Activated gamma-delta T cell treated with Interleukin-2 at 50 U/mL for 16 hours (primary cell): ENCODE measurements at places on chromosomes 3 and 15.

DNA sequence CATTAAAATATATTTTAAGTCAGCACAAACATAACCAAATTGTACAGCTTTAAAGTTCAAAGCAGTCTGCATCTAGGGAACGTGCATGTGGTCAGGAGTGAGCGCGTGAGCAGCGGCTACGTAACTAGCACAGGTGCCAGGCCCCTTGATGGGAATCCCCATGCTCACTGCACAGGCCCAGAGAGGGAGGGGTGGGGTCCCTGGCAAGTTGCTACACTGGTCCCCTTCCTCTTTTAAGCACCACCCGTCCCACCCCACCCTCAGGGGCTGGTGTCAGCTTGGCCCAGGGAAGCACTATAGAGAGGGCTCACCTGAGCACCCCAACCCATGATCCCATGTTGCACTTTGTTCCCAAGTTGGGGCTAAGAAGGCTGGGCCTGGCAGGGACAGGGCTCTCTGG lies 835 bp upstream of the GMPPB start:
- no peak for DNase-seq

DNA sequence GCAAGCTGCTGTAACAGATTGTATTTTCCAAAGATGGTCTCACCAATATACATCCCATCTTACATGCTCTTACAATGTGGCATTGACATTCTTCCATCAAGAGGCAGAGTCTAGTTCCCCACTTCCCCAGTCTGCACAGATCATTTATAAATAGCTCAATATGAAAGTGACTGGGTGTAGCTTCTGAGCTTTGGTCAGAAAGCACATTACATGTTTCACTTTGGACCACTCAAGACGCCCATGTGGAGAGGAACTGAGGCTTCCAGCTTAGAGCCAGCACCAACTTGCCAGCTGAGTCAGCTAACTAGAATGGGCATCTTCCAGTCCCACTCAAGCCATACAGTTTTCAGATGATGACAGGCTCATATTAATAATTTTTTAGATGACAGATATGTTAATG lies 45.5 kb downstream of the GREM1 start:
- no peak for DNase-seq

GRCh38 chr3:100971798-100972197 lies 21.4 kb downstream of the ABI3BP start:
- no peak for DNase-seq

- no peak for DNase-seq
Observed at GRCh38 chr15:67305506-67305905, 50.9 kb downstream of the IQCH start.

DNA sequence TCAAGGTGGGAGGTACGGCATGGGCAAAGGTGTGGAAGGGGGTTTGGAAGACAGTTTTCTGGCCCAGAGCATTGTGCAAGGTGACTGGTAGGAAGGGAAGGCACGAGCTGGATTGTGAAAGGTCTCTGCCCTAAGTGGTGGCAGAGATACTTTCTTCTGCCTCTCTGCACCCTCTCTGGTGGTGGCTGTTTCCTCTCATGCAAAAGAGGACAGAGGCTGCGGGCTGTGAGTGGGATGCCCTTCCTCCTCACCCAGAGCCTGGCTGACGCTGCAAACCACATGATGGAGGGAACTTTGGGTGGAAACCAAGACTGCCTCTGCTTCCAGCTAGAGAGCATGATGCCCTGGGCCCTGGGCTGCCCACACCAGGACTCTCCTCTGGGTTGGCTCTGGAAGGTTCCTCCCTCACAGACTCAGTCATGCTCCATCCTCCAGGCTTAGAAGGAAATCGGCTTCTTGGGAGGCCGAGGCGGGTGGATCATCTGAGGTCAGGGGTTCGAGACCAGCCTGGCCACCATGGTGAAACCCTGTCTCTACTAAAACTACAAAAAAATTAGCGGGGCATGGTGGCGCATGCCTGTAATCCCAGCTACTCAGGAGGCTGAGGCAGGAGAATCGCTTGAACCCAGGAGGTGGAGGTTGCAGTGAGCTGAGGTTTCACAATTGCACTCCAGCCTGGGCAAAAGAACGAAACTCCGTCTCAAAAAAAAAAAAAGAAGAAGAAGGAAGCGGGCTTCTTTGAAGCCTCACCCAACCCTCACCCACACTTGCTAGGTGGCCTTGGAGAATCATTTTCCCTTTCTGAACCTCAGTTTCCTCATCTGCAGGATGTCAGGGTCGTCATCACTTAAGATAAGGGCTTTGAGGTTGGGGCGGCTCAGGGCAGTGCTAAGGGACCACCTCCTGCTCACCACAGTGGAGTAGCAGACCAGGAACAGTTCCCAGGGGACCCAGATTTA lies 8.3 kb downstream of the PSTPIP1 start:
- DNase-seq = peak; percentile 67

DNA sequence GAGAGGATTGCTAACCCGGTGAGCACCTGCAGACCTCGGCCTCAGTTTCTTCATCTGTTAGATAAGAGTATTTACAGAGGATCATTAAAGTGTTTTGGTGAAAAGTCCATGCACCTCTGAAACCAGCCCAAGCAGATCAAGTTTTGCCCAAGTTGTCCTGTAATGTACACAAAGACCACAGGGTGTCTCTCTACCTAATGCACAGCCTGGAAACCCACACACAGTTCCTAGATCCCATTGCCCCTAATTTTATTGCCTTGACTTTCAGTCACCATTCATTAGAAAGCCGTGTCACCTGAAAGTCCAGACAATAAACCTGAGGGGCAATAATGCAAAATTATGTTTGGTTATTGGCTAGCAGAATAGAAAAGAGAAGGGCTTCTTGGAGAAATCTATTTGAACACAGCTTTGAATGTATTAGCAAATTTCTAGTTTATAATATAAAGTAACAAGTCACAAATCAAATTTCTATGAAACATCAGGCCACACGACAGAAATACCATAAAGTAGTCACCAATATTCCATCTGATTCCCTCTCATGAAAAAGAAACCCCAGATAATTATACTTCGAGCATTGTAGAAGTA lies 161.3 kb upstream of the SLC2A2 start:
- no peak for DNase-seq

GRCh38 chr3:71062037-71062932 lies 521.2 kb downstream of the FOXP1 start:
- no peak for DNase-seq

DNA sequence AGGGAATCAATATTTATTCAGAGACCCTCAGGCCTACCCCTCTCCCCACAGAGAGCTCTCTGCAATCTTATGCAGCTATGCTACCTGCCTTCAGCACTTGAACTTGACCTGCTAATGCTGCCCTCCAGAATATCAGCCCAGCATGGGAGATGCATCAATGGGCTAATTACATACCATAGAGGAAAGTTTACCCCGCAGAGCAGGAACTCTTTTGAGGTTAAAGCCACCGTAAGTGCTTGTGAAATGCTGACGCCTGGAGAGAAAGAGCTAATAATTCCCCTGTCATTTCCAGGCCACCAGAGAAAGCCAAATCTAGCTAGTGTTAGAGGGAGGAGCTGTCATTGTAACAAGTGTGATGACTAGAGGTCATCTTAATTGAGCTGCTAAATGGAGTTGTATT lies 127.5 kb downstream of the CHST2 start:
- DNase-seq = no peak

DNA sequence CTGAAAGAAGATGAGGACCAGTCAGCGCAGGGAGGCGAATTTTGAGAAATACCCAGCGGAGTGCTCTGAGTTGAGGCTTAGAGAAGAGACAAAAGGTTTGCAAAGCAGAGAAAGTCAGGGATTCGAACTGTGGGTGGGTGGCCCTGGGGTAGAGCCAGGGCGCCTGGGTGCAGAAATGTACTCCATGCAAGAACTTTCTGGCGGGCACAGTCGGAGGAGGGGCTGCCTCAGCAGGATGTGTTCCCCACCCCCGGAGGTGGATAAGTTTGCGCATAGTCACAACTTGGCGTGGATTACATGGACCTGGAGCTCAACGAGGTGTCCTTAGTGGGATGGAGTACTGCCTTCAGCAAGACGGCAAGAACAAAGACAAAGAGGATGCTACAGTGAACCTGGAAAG lies 117.3 kb upstream of the ALDH1A3 start:
- DNase-seq = no peak

DNA sequence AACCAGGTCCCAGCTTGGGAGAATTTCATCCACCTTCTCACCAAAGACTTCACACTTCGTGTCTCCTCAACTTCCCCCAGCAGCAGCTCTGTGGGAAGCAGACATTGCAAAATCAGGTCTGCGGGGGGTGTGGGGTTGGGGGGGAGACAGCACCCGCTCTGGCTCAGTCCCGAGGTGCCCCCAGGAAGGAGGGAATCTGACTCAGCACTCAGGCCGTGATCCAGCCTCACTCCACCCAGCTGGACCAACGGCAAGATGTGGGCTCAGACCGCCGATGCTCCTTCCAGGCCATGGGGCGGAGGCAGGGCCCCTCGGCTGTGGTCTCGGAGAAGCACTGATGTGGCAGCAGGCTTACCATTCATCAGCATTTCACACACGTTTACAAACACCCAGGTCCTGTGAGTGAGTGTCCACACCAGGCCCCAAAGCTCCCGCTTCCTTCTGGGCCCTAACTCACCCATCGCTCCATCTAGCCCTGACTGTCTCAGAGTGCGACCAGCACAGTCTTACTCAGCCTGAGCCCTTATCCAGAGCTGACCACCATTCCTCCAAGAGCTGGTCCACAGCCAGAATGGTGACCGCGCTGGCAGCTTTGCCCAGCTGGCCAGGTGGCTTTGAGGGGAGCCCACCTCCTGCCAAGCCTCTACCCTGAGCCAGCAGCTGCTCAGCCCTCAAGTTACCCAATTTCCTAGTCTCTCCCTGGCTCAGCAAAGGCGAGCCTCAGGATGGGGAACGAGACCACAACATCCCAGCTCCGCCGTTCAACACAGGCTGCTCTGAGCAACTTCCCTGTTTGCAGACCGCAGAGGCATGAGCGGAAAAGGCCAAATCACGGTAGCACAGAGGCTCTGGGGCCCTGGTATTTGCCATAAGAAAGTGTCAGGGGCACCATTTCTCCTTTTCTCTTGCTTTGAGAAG lies 3.3 kb downstream of the STAB1 start:
- no peak for DNase-seq

GRCh38 chr3:107604057-107604822 lies 81.5 kb downstream of the BBX start:
- DNase-seq = no peak

- no peak for DNase-seq
Observed at GRCh38 chr3:5798809-5799208, 611.3 kb downstream of the EDEM1 start.

DNA sequence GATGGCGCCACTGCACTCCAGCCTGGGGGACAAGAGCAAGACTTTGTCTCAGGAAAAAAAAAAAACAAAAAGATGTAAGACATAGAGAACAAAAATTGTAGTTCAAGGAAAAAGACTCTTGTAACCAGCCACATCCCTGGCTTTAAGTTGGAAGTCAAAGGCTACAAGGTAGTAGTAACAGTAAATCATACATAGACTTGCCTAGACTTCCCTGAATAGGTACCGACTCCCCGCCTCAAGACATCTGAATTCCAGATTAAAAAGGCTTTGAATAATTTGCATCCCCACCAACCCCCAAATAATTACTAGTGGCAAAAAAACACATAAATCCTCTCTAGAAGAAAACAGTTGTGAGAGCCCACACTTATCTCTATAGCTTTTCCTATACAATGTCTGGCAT lies 55.6 kb downstream of the INO80 start:
- no peak for DNase-seq

DNA sequence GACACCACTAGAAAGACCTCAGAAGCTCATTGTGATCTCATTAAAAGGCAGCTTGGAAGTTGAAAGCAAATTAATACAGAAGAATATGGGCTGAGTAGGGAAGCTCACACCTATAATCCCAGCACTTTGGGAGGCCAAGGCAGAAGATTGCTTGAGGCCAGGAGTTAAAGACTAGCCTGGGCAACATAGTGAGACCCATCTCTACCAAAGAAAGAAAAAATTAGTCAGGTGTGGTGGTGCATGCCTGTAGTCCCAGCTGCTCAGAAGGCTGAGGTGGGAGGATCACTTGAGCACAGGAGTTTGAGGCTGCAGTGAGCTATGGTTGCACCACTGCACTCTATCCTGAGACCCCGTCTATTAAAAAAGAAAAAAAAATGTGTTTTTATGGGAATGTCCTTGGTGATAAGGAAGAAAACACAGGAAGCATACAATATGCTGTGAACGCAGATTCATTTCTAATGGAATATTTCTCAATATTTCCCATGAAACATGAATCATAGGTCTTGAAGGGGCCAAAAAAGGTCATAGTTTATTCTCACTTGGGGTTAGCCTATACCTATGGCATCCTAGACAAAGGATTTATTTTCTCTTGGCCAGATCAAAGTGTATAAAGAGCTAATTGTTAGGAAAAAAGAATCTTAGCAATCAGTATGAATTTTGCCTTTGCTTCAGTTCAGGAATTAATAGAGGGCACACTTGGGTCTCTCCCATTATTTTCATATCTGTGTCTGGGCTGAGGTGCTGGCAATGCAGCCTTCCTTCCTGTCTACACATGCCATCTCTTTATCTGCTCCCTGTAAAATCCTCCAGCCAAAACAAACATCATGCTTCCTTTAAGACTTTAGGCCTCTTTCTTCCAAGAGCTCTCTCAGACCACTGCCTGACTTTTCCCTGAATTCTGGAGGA lies 98.2 kb downstream of the FNDC3B start:
- no peak for DNase-seq

DNA sequence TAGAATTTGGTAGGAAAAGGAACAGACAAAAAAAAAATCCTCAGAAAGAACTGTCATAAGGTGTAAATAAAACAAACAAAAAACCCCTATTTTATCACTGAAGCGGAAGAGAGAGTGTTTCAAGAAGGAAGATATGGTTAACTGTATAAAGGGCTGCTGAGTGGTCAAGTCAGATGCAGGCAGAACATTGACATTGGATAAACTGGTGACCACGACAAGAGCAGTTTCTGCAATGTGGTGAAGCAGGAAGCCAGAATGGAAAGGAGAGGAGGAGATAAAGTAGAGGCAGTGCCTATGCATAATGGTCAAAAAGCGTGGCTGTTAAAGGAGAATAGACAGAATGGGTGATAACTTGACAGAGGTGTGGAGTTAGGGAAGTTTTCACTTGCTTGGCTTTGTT lies 75.3 kb downstream of the CYP19A1 start:
- no peak for DNase-seq

- DNase-seq = no peak
Observed at GRCh38 chr3:191030491-191030890, 168.0 kb upstream of the GMNC start.

GRCh38 chr15:84611631-84612030 lies 10.8 kb downstream of the ZSCAN2 start:
- no peak for DNase-seq

GRCh38 chr15:75532413-75533250 lies 46.5 kb downstream of the PTPN9 start:
- DNase-seq = no peak

- peak; percentile 39 for DNase-seq
Observed at GRCh38 chr3:172622916-172623700, 87.8 kb downstream of the NCEH1 start.

DNA sequence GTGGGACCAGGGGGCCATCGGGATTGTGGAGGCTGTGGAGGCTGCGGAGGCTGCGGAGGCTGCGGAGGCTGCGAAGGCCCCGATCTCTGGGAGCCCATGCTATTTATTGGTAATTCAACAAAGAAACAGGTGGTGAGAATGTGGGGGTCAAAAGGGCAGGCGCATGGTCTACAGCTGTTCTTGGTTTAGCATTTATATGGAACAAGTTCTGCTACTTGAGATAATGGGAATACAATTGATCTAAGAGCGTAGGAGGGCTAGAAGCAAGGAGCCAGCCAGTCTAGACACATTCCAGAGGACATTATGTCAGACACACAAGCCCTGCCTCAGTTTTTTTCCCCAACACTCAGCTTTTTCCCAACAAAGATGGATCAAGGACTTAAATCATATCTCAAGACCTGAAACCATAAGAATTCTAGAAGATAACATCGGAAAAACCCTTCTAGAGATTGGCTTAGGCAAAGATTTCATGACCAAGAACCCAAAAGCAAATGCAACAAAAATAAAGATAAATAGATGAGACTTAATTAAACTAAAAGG lies 20.1 kb downstream of the C3orf80 start:
- no peak for DNase-seq
